ENCODE measurements at places on chromosomes 1 and 21.

GRCh38 chr1:52237430-52237829 lies 95.5 kb downstream of the ZFYVE9 start:
- no peak for DNase-seq

- no peak for DNase-seq
Measured at GRCh38 chr1:195717651-195718050, 890.6 kb downstream of the KCNT2 start.

- no peak for DNase-seq
Measured at GRCh38 chr1:150233359-150234308, 2.3 kb downstream of the ANP32E start.

DNA sequence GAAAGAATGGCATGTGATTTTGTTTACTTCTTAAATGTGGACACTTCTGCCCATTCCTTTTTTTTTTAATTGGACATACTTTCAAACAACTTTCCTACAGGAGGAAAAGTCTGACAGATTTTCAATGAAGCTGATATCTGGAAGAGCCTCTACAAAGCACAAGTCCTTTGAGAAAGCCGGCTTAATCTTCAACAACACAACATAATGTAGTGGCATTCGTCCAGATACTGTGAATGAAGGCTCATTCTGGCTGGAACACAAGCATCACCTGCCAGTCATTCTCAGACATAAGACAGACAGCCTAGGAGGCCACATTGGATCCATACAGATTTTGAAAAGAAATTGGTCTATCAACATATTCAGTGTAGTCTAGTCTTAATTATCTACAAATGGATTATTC lies 4.9 kb downstream of the OTUD7B start:
- DNase-seq = no peak

DNA sequence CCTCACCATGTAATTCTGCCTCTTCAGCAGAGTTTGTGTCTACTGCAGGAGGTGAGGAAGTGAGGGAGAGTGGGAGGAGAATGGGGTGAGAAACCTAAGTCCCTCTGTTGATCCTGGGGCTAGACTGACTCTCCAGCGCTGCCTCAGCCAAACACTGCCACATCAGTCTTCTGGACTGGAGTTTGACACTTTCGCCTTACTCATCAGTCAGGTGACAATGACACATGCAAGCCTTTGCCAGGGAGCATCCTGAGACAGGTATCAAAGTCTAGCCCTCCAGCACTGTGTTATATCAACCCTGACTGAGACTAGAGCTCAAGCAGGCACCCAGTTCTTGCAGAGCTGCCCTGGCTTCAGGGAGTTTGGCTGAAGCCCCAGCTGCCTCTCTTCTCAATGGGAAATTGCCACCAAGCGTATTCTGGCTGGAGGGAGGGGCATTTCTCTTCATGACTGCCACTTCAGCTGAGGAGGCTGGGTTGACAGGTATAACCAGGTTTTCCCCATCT lies 33.3 kb upstream of the SUCO start:
- no peak for DNase-seq

GRCh38 chr1:21585037-21585436 lies 75.8 kb downstream of the ALPL start:
- no peak for DNase-seq

- no peak for DNase-seq
Measured at GRCh38 chr1:62024690-62025089, 170.0 kb upstream of the L1TD1 start.

GRCh38 chr1:156540955-156541354 lies 31.4 kb downstream of the IQGAP3 start:
- no peak for DNase-seq

DNA sequence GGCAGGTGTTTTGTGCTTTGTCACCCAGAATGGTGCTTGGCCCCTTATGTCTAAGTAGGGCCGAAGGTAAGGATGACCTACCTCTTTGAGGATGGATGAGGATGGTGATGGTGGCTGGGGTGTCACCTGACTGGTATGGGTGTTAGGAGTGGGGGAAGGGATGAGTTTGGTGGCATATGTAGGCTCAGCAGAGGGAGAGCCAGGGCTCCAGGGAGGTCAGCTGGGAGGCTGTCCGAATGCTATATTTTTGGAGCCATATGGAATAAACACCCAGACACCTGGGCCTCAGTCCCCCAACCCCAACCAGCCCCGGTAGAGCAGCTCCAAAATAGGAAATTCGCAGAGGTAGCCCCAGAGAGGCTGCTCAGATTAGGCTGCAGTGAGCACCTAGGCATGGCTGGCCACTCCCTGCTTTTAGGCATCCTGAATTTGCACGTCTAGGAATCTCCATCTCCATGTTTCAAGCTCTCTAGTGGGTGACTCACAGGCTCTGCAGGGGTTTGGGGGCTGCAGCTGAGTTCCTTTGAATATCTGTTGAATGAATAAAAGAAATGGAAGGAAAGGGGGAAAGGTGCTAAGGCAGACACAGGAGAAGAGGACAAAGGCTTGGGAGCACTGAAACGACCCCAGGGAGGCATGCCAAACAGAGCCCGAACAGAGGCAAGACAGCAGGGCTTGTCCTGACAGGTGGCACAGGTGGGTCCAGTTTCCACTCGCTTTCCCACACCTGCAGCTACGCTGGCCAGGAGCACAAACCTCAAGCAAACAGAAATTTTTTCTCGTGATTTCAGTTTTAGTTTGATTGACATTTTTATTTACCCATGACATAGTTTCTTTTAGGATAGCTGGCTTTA lies 135.3 kb upstream of the EDN2 start:
- DNase-seq = no peak

- DNase-seq = no peak
Measured at GRCh38 chr1:227892489-227893299, 55.0 kb downstream of the WNT9A start.

GRCh38 chr1:205938682-205939081 lies 4.6 kb downstream of the SLC26A9 start:
- no peak for DNase-seq

GRCh38 chr1:19240673-19241538 lies 10.4 kb downstream of the EMC1 start:
- DNase-seq = no peak

GRCh38 chr1:75901371-75901770 lies 30.8 kb downstream of the ASB17 start:
- no peak for DNase-seq

GRCh38 chr1:217443845-217444244 lies 187.0 kb downstream of the GPATCH2 start:
- no peak for DNase-seq

- no peak for DNase-seq
Measured at GRCh38 chr1:231882790-231883189, 256.2 kb downstream of the DISC1 start.

DNA sequence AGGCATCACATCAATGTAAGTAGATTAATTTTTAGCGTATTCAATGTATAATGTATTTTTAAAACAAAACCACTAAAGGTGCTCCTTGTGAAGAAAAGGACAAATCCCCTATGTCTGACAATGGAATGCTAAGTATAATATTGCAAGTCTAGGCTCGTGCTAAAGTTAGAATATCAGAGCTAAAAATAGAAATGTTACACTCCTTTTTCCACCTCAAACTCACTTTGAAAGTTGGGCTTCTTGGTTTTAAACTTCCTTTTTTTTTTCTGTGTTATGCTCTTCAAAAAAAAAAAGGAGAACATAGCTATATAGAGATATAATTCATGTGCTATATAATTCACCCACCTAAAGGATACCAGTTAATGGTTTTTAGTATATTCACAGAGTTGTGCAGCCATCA lies 3.6 kb upstream of the SERBP1 start:
- no peak for DNase-seq
